ENCODE measurements at places on chromosomes 2 and 18.

DNA sequence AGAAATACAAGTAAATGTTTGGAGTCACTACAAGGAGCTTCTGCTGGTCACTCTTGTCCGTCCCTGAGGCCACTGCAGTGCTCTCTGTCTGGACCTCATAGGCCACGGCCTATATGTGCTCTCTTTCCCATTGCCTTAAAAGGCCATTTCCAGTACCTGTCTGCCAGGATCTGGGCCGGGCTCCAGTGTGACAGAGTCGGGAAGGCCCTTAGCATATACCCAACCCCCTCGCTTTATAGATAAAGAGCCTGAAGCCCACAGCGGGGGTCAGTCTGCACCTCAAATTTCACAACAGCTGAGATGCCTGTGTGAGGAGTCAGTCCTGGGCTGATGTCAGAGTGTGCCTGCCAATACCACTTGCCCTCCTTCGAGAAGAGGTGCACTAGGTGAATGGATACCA, 39.9 kb downstream of the ADD2 start:
- no peak for DNase-seq

- DNase-seq, result no peak
Observed at GRCh38 chr2:23199115-23199918, 185.7 kb upstream of the KLHL29 start.

DNA sequence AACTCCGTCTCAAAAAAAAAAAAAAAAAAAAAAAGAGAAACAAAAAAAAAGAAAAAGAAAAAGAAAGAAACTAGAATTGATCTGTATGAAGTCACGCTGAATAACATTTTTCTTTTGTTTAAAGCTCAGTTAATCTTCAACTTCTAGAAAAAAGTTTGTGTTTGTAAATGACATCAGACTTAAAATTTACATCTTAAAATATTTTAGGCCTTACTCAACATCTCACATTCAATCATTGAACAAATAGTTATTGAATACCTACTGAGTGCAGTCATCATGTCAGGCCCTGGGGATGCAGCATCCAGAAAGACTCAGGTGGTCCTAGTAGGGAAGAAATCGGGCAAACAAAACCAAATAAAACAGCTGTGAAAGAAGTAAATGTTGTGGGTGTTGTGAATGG, 292.3 kb upstream of the FANCL start:
- no peak for DNase-seq

DNA sequence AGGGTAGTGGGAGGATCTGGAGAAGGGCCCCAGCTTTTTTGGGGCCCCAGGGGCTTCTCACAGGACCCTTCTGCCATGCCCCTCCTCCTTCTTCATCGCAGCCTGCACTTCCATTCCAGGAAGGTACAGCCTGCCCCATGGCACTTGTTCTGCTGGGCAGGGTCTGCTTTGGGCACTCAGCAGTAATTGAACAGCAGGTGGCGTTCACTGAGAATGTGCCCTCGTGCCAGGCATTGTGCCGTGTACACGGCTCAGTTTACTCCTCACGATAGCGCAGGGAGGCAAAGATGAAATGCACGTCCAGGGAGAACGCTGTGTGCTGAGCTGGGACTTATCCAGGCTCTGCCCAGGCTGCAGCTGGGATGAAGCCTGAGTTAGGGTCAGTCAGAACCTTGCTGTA, 54.8 kb upstream of the ASB18 start:
- no peak for DNase-seq

DNA sequence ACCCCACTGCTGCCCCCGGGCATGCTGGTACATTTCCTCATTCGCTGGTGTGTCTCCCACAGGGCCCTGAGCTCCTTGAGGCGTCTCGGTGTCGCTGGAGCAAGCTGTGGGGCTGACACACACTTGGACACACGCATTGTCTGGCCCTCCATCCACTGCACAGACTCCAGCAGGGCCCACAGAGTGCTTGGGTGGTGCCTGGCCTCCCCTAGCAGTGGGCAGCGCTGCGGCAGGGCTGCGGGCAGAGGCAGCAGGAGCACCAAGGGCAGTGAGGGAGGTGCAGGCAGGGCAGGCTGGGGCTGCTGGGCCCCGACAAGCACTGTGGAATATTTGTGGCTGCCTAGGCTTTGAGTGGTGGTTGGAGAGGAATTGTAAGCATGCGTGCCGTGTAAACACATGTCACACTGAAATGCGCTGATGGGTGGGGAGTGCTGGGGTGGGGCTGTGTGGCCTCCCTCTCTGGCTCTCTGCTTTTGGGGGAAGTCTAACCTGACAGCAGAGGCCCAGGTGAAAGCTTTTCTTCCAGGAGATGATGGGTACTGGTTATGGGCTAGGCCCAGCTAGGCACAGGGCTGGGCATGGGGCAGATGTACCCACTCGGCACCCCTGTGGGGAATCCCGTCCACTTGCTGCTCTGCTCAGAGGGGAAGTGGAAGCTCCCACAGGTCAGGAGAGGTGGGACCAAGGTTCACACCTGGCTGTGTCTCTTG, 55.5 kb upstream of the HS6ST1 start:
- peak; percentile 95 for DNase-seq

GRCh38 chr2:151465771-151466170, 56.1 kb downstream of the RIF1 start:
- DNase-seq, result no peak

GRCh38 chr2:224832207-224832606, 116.0 kb upstream of the CCDC195 start:
- no peak for DNase-seq

DNA sequence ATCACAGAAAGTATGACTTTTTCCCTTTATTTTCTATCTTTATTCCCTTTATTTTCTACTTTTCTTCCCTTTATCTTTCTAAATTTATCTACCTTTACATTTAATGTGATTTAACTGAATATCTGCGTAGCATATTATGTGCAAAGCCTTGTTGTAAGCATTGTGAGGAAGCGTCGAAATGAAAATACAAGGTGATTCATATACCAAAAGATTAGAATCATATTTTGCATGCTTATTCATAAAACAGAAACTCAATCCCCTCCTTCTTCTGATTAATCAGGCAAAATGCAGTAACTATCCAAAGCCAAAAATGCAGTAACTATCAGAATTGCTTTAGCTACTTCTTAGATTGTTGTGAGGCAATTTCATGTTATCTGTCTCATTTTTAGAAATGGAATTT, 393.0 kb downstream of the CDH19 start:
- no peak for DNase-seq

DNA sequence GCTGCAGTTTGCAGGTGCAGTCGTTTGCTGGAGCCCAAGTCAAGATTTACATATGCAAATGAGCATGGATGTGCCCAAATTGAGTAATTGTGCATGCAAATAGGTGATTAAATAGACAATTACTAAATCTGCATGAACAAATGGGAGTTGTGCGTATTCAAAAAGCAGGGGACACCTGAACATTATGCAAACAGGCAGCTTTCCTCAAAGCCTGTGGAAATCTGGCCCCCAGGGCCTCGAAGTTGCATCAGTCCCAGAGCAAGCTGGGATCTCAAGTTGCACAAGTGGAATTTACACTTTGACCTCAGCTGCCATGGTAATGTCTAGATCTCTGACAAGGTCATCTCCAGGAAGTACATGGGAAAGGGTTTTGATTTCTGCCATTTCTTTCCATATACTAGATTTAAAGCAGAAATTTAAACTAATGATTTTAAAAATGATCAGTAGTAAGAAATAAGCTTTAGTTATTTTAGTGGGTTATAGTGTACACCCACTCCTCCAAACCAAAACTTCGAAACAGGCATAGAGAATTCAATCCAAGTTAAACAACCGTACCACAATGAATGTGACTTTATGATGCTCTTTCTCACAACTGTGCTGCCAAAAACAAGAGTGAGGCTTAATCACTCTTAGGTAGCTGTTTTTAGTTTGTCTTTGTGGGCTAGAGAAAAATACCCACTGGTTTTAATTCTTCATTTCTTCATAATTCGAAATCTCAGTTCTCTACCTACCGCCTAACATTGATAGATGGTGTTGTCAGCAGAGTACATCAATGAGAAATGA, 110.7 kb downstream of the RND3 start:
- DNase-seq, result peak; percentile 61

GRCh38 chr2:46771309-46771708, 144.3 kb downstream of the MCFD2 start:
- DNase-seq, result no peak

DNA sequence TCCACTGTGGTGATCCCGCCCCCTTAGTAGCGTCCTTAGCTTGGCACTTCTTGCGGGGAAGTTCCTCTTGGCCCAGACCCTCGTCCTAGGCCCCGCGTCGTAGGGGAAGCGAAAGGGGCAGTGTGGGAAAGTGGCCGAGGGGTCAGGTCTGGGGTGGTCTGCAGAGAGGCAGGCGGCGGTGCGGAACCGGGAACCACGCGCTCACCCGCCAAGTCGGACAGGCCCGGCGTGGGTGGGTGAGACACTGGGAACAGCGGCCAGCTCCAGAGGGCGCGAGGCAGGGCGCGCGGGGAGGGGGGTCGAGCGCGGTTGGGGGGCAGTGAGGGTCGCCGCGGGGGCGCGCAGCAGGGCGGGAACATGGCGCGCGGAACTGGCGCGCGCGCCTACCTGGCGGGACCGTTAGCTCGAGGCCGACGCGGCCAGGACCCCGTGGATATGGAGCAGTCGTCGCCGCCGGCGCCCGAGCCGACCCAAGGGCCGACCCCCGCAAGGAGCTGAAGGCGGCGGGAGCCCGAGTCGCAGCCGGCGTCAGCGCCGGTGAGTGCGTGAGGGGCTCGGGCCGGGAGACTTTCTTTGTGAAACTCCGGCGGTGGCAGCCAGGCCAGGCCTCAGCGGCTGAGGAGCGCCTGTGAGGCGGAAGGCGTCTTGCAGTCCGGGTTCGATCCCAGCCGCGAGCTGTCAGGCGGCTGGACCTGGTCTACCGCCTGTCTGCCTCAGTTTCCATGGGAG, 2896.7 kb upstream of the TEKT4 start:
- DNase-seq, result no peak

GRCh38 chr18:13390196-13390595, 171.6 kb downstream of the LDLRAD4 start:
- DNase-seq, result no peak

DNA sequence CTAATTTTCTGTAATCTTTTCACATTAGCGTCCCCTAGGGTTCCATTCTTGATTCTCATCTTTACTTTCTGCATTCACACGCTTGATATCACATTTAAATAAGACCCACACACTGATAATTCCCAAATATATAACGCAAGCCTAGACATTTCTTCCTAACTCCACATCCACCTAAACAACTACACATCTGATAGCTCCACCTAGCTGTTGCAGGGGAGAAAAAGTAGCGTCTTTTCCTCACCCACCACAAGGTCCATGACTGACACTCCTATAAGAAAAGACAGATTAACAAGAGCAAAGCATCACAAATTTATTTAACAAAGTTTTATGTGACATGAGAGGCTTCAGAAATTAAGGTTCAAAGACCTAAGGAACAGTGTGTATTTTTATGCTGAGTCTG, 862.2 kb upstream of the DDX18 start:
- DNase-seq, result no peak

DNA sequence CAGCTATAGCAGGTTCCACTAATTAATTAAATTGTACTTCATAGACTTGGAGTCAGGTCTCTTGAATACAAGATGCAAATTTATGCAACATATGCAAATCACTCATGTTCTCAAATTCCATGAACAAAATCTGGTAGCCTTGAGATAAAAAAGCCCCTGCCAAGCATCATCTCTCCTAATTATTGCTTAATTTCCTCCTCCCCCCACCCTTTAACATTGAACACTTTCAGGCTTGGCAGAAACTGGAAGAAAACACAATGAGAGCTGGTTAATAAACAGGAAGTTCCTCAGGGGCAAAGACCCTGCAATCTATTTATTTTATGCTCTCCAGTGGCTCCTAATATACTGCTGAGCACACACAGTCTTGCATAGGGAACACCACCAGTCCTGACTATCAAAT, 35.6 kb upstream of the ACVR1 start:
- DNase-seq, result no peak

DNA sequence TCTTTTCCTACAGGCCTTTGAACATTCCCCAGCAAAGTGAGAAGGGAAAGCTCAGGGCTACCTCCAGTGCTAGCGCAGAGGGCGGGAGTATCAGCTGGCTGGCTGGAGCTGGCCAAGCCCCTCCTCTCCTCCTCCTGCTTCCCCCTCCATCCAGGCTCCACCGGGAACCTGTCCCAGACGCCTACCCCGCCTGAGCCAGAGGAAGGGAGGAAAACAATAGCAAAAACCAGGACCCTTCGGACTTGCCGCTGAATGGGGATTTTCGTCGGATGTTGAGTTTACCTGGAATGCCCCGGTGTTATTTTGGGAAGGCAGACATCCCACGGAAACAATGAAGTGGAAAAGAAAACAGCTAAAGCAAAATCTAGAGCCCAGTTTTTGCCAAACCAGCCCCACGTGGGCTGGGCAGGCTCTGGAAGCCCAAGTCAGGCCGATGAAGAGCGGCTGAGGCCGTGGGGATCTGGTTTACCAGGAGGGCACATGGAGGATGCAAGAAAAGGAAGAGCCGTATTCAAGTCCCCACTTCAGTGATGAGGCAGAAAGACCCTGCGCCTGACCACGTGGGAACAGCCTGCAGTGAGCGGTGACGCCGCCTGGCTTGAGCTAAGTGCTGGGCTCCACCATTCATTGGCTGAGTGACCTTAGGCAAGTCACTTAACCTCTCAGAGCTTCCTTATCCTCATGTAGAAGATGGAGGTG, 100.4 kb upstream of the LCLAT1 start:
- no peak for DNase-seq

DNA sequence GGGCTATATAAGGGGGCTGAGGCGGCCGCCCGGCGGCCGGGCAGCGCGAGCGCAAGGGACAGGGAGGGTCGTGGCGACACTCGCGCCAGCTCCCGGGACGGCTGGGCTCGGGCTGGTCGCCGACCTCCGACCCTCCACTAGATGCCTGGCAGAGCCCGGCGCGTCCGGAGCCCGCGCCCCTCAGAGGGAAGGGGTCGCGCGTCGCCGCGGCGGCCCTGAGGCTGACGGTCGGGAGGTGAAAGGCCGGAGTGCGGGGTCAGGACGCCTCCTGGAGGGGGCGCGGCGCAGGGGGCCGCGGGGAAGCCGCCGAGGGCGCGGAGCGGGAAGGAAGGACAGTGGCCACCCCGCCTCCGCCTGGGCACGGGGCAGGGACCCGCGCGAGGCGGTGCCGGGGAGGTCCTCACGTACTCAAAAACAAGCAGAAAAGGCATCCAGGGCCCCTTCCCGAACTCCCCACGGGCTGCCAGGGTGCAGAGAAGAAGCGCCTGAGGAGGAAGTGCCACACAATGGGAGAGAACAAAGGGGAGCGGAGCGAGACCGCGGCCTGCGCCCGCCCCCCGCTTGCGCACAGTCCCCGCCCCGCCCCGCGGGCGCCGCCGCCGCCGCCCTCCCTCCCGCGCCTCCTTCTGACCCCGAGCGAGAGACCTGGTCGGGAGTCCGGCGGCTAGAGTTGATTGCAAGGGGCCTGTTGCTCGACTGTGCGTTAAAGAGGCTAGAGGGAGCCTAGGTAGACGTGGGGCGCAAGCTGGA, 776 bp upstream of the KLF7 start:
- peak; percentile 77 for DNase-seq

DNA sequence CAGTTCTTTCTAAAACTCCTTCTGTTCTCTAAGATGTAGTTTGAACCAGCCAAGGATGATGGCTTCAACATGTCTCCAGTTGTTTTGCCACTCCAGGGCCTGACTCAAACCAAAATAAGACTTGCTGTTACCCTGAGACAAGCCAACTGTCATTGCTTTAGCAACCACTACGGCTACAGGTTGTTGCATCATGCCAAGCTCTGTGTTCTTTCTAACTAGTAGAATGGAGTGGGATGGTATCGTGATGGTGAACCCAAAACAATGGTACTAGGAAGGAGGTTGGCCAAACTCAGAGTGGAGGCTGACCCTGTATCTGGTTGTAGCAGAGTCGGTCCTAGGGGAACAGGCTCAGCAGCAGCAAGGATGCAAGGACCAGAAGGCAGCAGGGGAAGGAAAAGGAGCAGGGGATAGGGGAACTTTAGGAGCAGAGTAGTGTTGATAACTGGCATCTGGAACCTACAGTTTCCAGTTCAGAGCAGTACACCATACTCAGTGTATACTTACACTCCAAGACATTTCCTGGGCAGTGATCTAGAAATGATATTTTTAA, 51.6 kb downstream of the PDK1 start:
- DNase-seq, result no peak

Measured in amniotic epithelial cell (primary cell).